ENCODE measurements at places on chromosomes 1 and 21.

GRCh38 chr1:162847839-162848453 lies 13.0 kb downstream of the CCDC190 start:
- DNase-seq: no peak

GRCh38 chr1:182035097-182035770 lies 26.3 kb downstream of the ZNF648 start:
- no peak for DNase-seq

- no peak for DNase-seq
Observed at GRCh38 chr1:184992271-184992670, 18.0 kb upstream of the NIBAN1 start.

DNA sequence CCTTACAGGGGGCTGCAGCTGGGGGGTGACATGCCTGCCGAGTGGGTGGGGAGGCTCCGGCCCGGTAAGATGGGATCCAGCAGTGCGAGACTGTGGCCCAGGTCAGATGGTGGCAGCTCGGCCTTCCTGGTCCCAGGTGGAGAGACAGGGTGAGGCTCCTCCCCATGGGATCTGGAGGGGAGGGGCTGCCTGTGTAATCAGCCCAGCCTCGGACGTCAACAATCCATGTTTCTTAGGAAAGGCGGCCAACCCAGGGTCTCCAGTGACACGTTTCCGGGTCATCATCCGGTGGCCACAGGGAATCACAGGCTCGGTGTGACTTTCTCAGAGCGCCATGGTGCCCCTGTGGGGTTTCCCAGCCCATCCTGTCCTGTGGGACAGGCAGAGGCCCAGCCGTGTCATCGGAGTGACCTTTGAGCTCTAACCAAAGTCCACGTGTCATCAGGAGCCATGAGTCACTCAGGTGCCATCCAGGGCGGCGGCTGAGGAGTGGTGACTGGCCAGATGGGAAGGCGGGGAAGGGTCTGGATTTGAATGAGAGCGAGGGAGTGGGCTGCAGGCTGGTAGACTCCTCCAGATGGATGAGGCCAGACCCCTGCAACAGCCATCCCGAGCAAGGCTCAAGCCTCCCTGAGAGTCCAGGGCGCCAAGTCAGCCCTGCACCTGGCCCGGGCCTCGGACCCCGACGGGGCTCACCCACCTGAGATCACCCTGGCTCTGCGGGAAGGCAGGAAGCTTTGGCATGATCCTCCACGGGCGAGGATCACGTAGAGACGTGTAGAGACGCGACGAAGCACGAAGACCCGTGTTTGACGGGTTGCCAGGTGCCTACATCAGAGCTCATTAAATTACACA lies 6.6 kb upstream of the HES4 start:
- no peak for DNase-seq

- no peak for DNase-seq
Observed at GRCh38 chr1:113742515-113742914, 16.8 kb downstream of the PHTF1 start.

DNA sequence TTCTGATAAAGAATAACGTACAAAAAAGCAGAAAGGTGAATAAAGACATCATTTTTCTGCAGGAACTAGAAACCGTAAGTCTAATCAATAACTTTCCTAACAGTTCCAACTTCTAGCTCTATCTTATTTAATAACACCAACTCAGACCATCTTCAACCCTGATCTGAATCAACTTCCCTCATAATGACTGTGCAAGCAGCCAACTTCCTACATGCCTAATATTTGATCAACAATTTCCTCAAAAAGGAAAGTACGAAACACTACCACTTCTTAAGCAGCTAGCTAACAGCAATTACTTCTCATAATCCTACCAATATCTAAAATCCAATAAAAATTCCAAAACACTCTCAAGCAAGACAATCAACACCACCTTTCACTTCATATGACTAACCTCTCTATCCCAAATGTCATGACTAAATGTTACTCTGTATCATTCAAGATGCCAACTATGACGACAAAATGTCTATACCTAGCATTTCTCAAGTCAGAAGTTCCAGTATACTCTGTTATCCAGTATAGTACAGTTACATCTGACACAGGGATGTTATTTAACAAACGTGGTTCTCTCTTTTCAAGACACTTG lies 1.7 kb downstream of the COP1 start:
- no peak for DNase-seq

GRCh38 chr1:56123421-56123820 lies 455.9 kb downstream of the PLPP3 start:
- DNase-seq: no peak

DNA sequence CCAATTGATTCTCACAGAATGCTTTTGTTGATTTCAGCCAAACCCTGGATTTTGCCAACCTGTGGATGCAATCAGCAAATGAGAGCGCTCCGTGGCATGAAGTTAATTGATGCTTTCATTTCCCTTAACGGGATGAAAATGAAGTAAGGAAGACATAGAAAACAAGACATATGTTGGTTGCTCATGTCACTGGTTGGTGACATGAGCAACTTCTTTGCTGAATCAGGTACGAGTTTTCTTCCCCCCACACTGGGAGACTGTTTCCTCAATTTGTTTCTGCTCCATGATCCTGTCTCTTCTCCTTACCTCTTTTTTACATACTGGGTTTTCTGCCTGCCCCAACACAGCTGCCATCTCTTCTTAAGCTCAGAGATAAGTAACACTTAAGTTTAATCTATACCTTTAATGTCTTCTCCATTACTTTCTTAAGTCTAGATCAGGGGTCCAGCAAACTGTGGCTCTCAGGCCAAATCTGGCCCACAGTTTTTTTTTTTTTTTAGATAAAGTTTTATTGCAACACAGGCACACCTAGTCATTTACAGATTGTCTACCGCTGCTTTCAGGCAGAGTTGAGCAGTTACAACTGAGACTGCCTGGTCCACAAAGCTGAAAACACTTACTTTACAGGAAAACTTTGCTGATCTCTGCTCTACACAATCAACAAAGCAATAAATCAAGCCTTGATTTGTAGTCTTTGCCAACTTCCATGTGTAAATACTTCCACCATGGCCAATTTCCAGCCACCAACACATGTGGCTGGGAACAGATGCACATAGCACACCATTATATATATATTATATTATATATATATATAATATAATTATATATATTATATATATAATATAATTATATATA lies 13.3 kb downstream of the GPR157 start:
- no peak for DNase-seq

- no peak for DNase-seq
Observed at GRCh38 chr1:240044620-240045019, 47.1 kb upstream of the FMN2 start.
